Left lung (tissue), 14 donors: ENCODE measurements at places on chromosomes 4 and X. TPM values are rescaled to one million over a fixed set of nuclear protein-coding genes. Genes with fewer than 3 reads are reported as not detected.

Gene VEGFD
- polyA plus RNA-seq: 61.3 TPM

Gene KDR
- polyA plus RNA-seq: 106 TPM

Gene NAA11
- not detected for polyA plus RNA-seq

Gene PHEX
- 21.6 TPM for polyA plus RNA-seq

Gene AFAP1
- 23.6 TPM for polyA plus RNA-seq

Gene TMEM128
- polyA plus RNA-seq: 41.0 TPM

Gene RBM46
- 0.06 TPM for polyA plus RNA-seq

Gene EDA2R
- polyA plus RNA-seq: 0.82 TPM

Gene SYP
- polyA plus RNA-seq: 3.6 TPM

Gene SFRP2
- polyA plus RNA-seq: 6.2 TPM
